ENCODE measurements at places on chromosomes 2 and 18. TPM values are rescaled to one million over a fixed set of nuclear protein-coding genes. Genes with fewer than 3 reads are reported as not detected.

Gene RASGRP3
- 17.6 TPM for polyA plus RNA-seq

Gene TUBA4B
- polyA plus RNA-seq: 0.93 TPM

DNA sequence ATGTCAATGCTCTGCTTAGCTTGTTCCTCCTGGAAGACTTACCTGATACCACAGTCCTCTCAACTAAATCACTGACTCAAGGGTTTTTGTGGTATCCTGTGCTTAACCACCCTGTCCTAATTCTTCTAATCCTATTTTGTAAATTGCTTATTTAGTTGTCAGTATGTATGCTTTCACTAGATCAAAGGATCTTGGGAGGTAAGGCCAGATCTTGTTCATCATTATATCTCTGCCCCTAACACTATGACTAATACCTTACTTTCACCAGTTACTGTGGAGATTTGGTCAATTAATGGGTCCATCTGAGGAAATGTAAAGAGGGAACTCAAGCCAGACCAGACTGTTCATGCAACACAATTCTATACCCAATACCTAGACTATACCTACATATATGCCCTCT, 203.2 kb downstream of the GULP1 start:
- no peak for DNase-seq

DNA sequence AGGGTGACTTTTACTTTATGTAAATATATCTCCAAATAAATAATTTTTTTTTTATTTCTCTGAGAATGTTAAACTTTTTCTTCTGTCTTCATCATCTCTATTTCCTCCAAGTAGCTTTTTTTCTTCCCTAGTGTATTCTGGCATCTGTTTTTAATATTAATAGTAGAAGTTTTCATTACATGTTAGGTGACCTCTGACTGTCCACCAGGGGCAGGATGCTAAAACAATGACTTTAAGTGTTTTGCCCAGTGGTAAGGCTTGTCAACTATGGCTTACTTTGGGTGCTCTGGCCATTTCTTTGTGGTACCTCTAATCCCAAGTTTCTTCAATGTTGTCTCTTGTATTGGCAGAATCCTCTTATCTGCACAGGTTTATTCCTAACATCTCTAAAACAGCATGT, 127.1 kb downstream of the SRBD1 start:
- DNase-seq: no peak

GRCh38 chr2:71684226-71685072, 231.1 kb downstream of the DYSF start:
- no peak for DNase-seq

- DNase-seq: no peak
These were observed 18.1 kb downstream of the KLHL14 start for GRCh38 chr18:32754508-32755263.

Gene DYNAP
- polyA plus RNA-seq: not detected

DNA sequence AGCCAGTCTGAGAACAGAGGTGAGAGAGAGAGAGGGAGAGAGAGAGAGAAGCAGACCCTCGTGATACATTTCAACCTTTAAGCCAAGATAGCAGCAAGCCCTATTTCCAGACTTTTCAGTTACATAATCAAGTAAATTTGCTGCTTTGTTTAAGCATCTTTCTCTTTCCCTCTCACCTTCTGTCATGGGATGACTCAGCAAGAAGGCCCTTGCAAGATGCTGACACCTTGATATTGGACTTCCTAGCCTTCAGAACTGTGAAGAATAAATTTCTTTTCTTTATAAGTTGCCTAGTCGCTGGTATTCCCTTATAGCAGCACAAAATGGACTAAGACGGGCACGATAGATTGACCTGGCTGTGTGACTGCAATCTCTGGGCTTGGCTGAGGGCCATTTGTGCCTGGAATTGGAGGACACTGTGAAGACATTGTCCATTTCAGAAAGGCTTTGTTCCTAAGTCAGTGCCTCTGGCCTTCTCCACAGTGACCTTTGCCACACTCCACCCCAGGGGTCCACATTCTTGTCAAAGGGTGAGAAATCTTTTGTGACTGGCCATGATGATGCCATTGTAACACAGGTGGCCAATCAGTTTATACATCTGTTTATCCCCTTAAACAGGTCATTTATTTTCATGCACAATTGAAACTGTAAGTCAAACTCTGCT, 51.3 kb upstream of the ITSN2 start:
- DNase-seq: no peak

DNA sequence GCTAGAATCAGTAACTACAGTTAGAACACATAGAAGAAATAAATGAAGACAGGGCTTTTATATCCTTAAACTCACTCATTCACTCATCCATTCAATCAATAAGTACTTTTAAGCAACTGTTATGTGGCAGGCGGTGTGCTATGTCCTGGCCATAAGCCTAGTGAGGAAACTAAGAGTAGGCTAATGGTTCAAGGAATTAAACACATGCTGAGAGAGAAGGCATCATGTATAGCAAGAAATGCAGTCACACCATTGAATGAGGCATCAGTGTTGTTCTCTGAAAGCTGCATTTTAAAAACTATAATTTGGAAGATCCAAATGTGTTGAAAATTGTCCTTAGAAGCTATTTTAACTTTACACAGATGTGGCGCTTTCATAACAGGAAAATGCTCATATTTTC, 86.5 kb upstream of the DTNA start:
- DNase-seq: no peak

DNA sequence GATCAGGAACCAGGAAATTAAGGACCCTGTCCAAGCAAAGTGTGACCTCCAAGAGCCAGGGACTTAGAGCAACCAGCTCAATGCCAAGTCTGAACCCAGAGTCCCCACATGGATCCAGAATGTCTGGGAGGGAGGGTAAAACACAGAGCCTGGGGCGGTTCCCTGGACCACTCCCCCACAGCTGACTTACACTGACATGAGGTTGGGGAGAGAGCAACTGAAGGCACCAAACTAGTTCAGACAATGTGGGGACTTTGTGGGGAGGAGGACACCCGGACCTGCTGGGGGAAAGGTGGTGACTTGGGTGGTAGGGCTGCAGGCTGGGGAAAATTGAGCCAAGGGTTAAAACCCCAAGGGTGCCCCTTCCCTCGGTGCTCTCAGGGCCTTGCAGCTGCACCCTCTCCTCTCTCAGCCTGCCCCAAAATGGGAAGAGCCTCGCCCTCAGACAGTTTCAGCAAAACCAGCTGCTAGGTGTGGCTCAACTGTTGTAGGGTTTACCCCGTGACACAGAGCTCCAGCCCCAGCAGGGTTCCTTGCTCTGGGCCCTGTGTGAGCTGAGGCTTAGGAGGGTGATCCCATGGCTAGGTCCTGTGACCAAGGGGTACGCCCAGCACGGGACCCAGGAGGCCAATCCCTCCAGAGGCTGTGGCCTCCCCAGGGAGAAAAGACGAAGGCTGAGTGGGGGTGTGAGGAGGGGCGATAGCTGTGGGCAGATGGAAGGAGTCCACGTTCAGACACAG, 28.6 kb downstream of the MARCO start:
- no peak for DNase-seq

DNA sequence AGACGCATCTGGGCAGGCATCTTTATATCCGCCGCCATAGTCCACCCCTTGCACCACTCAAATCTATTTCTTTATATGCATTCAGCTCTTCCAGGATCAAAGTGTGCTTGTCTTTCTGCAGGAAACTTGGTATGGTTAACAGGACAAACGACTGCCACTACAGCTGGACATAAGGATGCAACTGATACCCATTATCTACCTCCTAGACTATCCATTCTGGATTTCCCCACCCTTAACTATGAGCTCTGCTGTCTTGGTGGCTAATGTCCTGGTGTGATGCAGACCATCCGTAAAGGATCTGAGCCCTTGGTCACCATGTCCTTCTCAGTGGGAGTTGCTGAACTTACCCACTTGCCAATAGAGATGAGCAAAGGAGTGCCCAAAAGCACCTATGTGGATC, 40.1 kb upstream of the SPATS2L start:
- DNase-seq: no peak

Gene KLHL14
- polyA plus RNA-seq: 28.0 TPM

GRCh38 chr18:54330768-54331548, 26.7 kb downstream of the STARD6 start:
- no peak for DNase-seq
